ENCODE measurements at places on chromosomes 4 and X.

DNA sequence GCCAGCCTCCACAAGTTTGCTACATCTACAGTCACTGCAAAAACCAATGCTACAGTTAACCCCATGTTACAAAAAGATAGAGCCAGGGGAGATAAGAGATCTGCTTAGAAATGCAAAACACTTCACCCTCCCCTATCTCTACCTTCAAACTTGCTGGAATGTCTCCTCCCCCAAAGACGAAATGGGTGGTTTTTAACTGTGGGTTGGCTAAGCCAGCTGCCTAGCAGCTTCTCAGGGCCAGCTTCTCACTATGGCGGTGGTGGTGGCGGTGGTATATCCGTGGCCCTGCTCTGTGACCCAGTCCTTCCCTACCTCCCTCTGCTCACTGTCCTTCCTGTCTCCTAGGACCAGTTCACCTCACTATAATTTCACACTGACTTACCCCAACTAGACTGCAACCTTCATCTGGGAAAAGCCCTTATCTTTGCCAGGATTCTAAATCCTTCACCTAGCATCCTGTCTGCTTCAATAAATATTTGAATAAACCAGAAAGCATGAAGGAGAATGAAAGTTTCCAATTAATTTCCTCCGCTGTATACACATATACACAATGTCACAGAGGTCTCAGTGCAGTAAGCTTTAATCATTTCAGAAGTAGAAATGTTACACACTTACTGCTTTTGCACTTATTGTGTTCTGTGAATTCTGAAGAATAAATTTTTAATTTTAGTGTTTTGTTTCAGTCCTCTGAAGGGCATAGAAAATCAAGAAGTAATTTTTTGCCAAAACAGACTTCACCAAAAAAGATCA is 46.3 kb downstream of the SH3KBP1 start:
- H3K36me3 ChIP-seq: no peaks in the 10 kb centered on the region
- DNase-seq: no peak
- peaks cover 3% of the 10 kb centered on the region for H3K4me1 ChIP-seq
- H3K4me3 ChIP-seq: no peak overlapping the region

GRCh38 chrX:77505227-77505626 is 58.0 kb downstream of the FGF16 start:
- no peak overlapping the region for H3K4me3 ChIP-seq
- no peaks in the 10 kb centered on the region for H3K27me3 ChIP-seq
- H3K36me3 ChIP-seq: no peaks in the 10 kb centered on the region
- peaks cover 9% of the 10 kb centered on the region for H3K4me1 ChIP-seq
- no peak overlapping the region for H3K27ac ChIP-seq

DNA sequence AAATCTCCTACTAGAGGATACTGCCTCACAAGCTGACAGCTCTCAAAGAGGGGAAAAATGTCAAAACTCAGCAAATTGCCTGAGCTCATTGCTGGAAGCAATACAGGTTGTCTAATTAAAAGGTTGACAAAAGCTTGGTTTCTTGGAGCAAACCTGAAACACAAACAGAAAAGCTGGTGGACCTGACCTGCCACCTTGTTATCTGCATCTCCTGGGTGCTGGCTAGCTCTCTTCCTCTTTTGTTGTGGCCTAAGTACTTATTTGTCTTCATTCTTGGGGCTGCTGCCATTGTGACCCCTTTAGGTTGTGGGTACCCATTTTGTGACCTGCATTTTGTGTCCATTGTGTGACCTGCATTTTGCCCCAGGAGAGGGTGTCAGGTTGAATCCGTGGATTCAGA is 184.5 kb downstream of the KIT start:
- no peak overlapping the region for H3K4me3 ChIP-seq
- no peaks in the 10 kb centered on the region for H3K36me3 ChIP-seq
- peaks cover 6% of the 10 kb centered on the region for H3K27me3 ChIP-seq
- DNase-seq: no peak

- no peaks in the 10 kb centered on the region for H3K27me3 ChIP-seq
- peaks cover 13% of the 10 kb centered on the region for H3K4me1 ChIP-seq
- H3K27ac ChIP-seq: no peak overlapping the region
- DNase-seq: no peak
Observed at GRCh38 chrX:46733226-46733625, 25.7 kb downstream of the SLC9A7 start.

- no peaks in the 10 kb centered on the region for H3K36me3 ChIP-seq
- no peak overlapping the region for H3K4me3 ChIP-seq
Observed at GRCh38 chr4:95963456-95963855, 123.6 kb downstream of the PDHA2 start.

DNA sequence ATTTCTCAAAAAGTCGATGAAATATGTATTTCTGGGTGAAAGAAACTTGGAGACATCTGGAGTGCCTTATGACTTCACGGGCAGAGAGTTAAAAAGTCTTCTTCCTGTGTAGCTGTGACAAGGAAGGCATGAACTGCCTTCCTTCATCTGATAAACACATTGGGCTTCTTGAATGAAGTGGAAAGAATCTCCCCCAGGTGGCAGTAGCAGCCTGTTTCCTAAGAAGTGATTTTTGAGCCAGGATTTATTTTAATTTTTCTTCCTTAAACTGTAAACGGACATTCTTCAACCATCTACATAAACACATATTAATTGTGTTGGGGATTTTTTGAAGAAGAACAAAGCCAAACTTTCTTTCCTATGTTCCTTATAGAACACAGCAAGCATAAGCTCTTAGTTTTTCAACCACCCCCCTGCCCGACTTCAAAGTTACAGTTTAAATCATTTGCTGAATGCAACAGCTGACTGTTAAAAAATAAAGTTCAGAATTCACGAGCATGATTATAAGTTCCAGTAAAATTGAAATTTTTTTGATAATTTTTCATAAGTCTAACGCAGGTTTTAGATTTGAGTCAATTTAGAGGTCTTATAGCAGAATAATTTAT is 980 bp upstream of the GIMD1 start:
- peak overlapping the region; percentile 38 for H3K4me3 ChIP-seq
- H3K36me3 ChIP-seq: no peaks in the 10 kb centered on the region
- H3K27ac ChIP-seq: no peak overlapping the region
- peaks cover 41% of the 10 kb centered on the region for H3K4me1 ChIP-seq
